ENCODE measurements at places on chromosomes 5 and 9.

DNA sequence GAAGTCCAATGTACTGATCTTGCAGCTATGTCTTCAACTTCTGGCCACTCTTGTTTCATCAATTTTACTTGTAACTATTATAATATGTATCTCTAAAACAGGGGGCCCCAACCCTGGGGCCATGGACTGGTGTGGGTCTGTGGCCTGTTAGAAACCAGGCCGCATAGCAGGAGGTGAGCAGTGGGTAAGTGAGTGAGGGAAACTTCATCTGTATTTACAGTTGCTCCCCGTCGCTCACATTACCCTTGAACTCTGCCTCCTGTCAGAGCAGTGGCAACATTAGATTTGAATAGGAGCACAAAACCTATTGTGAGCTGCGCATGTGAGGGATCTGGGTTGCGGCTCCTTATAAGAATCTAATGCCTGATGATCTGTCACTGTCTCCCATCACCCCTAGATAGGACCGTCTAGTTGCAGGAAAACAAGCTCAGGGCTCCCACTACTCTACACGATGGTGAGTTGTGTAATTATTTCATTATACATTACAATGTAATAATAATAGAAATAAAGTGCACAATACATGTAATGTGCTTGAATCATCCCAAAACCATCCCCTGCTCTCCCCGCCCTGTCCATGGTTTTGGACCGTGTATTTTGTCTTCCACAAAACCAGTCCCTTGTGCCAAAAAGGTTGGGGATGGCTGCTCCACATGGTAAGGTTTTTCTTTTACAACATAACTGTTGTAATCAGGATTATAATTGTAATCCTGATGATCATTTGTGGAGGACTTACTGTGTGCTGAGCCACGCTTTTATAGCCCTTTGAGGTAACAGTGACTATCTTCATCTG, 26.9 kb upstream of the SH3PXD2B start:
- DNase-seq = no peak

- DNase-seq = no peak
These were observed 308.5 kb downstream of the ADGRV1 start for GRCh38 chr5:90866915-90867731.

DNA sequence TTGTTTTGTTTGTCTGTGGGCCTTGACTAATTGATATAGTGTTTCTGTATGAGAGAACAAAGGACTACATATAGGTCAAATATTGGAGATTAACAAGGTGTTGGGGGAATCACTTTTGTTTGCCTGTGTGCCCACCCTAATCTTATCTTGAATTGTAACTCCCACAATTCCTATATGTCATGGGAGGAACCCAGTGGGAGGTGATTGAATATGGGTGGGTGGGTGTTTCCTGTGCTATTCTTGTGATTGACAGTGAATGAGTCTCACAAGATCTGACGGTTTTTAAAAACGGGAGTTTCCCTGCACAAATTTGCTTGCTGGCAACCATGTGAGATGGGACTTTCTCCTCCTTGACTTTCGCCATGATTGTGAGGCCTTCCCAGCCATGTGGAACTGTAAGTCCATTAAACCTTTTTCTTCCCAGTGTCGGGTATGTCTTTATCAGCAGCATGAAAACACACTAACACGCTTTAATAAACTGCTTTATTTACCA, 64.9 kb upstream of the HSPB3 start:
- no peak for DNase-seq

DNA sequence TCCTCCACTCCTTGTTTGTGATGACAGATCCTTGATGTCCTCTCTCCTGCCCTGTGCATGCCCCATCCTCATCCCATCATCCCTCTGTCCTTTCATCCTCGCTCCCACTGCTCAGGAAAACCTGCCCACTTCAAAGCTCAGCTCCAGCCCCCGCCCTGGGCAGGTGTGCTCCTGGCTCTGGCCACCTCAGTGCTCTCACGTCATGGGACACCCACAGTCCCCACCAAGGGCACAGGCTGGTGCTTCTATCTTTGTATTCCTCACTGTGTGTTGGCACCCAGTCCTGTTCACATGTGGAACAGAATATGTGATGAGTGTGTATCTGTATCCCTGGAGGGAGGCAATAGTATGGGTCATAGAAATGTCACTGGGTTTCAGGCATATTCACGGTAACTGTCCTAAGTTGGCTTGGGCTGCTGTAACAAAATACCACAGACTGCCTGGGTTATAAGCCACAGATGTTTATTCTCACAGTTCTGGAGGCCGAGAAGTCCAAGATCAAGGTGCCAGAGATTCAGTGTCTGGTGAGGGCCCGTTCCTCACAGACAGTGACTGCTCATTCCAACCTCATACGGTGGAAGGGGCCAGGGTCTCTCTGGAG, 13.5 kb downstream of the GFPT2 start:
- no peak for DNase-seq

GRCh38 chr5:21791304-21791703, 1061.8 kb downstream of the CDH12 start:
- DNase-seq = no peak

GRCh38 chr9:31486630-31487029, 897.8 kb upstream of the ACO1 start:
- no peak for DNase-seq

GRCh38 chr9:134966697-134967546, 49.2 kb upstream of the FCN1 start:
- no peak for DNase-seq

DNA sequence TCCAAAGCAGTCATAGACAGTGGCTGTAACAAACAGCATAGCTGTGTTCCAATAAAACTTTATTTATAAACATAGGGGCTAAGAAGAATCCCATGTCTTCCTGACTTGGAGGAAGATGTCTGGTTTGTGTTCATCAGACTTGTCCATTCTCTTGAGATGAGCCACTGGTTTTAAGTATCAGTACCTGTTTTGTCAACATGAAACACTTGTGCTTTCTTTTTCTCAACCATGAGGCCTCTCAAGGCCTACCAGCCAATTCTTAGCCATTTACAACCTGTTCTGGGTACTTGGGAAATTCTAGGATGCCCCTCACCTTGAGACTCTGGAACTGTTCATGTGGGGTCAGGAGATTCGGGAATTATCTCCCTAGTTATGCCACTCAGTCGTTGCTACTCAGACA, 154.3 kb upstream of the PPP1R2B start:
- DNase-seq = no peak

DNA sequence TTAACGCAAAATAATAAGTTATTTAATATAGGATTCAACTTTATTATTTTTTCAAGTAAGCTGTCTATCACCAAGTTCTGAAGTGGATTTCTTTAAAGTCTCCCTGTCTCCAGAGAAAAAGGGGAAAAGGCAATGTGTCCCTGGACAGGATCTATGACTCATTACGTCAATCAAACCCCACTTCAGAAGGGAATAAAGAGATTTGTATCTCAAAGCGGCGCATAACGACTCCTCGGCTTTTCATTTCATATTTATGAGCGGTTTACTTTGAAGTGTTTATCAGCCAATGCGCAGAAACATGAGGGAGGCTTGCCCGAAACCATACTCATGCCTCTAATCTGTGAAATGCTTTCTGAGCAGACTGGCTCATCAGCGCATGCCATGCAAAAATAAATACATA, 938.6 kb upstream of the WWC1 start:
- no peak for DNase-seq

- DNase-seq = no peak
These were observed 70.2 kb upstream of the PLEKHG4B start for GRCh38 chr5:21654-22233.

Data from GM10248 (cell line).